Skin of body (tissue), 3 donors: ENCODE measurements at places on chromosomes 12 and 14. TPM values are rescaled to one million over a fixed set of nuclear protein-coding genes. Genes with fewer than 3 reads are reported as not detected.

GRCh38 chr14:24110060-24110459 lies 4.5 kb upstream of the DCAF11 start:
- DNase-seq: no peak

DNA sequence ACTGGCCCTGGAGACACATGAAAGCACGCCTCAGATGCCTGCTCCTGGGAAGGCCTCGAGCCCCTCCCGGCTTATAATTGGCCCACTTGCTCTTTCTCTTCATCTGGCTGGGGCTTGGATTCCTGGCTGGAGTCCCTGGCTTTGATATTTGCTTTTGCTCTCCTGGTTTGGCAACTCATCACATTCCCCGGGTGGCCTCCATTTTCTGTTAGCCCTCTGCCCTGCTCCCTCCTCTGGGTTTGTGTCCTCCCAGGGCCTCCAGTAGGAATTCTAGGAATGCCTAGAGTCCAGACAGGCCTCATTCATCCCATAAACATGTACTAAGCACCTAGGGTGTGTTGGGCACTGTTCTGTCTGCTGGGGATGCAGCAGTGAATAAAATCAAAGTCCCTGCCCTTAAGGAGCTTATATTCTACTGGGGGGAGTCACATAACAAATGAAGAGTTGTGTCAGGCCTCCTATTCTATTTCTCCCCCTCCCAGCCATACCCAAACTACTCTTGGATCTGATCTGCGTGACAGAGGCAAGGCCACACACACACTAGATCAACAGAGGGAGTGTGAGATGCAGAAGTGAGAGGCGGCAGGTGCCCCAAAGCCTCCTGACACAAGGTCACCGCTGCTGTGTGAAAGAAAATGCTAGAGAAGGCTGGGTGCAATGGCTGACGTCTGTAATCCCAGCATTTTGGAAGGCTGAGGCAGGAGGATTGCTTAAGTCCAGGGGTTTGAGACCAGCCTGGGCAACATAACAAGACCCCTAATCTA lies 21.3 kb upstream of the TSPAN9 start:
- no peak for DNase-seq

- no peak for DNase-seq
These were observed 367.4 kb downstream of the MED13L start for GRCh38 chr12:115910057-115910456.

DNA sequence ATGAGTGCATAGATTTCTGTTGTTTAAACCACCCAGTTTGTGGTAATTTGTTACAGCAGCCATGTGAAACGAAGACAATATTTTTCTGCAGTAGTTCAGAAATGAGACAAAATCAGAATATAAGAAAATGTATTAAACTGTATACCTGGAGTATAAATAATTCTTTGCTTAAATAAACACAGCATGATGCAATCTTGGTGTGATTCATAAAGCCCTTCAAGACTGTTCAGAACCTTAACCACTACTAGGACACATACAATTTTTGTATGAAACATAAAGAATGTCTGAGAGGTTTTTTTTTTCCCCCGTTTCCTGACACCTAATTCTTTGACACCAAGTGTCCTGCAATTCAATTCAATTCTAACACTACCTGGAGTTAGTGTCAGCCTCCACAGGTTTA lies 10.5 kb downstream of the C12orf75 start:
- DNase-seq: no peak

- no peak for DNase-seq
These were observed 42.1 kb upstream of the RNASE3 start for GRCh38 chr14:20848955-20849570.

- no peak for DNase-seq
These were observed 70.9 kb downstream of the FERMT2 start for GRCh38 chr14:52879958-52880357.

DNA sequence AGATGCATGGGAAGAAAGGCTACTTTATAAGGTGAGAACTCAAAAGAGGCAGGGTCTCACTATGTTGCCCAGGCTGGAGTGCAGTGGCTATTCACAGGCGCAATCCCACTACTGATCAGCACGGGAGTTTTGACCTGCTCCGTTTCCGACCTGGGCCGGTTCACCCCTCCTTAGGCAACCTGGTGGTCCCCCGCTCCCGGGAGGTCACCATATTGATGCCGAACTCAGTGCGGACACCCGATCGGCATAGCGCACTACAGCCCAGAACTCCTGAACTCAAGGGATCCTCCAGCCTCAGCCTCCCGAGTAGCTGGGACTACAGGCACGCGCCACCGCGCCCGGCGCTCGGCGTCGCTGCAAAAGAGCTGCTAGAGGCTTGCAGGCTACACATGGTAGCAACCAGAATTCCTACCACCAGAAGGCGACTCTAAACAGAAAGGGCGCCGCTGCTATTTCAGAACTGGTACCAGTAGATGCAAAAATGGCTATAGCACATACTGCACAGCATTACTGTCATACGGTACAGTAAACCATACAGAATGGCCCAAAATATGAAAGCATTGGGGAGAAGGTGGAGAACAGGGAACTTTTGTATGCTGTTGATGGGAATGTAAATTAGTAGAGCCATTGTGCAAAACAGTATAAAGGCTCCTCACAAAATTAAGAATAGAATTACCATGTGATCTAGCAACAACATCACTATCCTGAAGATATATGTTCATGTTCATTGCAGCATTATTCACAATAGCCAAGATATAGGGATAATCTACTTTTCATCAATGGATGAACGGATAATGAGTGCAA lies 1.2 kb upstream of the NEMF start:
- DNase-seq: peak; percentile 45

DNA sequence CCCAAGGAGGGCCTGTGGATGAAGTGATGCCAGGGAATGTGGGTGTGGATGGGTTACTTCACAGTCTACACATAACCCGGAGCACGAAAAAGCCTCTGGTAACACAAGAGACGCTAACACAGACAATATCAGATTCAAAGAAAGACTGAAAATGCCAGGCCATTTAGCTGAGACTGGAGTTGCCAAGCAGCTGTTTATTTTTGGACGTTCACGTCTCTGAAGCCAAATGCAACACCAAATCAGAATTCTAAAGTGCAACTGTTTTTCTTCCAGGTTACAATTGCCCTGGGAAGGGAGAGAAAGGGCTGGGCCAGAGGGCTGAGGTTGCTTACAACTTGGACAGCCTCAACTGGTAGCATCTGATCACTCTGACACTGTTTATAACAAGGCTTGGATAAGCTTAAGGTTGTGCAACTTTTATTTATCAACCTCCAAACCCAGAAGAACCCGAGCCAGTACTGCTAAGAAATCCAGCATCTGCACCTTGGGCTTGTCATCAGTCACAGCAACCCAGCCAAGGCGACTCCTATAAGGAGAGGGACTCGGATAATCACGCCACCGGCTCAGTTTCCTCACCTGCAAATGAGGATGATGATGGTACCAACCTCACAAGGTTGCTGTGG lies 24.8 kb downstream of the NUAK1 start:
- peak; percentile 26 for DNase-seq

DNA sequence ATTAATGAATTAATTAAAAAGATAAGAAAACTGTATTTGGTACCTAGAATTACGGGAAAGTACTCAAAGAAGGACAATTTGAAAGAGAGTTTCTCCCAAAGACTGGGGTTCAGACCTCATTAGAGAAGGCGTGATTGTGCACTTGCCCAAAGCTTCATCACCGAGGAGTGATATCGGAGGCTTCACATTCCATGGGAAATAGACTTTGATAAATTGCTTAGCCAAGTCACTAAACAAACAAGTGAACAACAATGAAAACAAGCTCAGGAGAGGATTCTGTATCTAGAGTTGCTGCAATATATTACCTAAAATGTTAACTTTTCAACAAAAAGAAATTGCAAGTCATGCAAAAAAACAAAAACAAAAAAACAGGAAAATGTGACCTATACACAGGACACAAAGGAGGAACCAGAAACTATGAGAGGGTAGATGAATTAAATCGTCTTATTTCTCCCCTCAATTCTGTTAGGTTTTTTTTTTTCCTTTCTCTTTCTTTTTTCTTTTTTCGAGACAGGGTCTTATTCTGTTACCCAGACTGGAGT lies 3.4 kb downstream of the SPATA7 start:
- no peak for DNase-seq

DNA sequence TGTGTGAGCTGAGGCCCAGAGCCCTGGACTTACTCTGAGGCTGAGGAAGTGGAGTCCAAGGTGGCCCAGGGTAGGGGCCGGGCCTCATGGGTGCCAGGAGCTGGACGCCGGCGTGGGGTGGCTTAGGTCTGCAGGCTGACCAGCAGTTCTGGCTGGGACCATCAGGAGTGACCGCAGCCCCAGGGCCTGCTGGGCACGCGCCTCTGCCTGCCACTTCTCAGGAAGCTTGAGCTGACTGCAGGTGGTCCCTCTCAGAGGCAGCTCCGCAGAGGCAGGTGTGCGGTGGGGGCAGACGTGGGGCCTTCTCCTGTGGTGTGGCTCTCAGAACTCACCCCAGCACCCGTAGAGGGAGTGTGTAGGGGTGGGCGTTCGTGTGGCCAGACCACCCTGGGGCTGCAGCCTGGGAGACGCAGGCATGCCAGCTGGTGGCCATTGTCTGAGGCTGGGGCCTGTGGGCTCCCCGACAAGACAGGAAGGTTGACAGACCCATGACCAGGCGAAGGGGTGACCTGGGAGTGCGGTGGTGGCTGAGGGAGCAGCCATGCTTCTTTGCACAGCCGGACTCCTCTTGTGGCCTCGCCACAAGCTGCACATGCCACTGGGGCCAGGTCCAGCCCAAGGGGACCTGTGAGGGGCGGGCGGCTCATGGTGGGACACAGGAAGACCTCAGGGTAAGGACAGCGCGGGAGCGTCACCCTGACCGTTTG lies 40.0 kb upstream of the TEX22 start:
- no peak for DNase-seq

GRCh38 chr12:31897781-31898503 lies 61.3 kb upstream of the RESF1 start:
- no peak for DNase-seq

The OVCH1 gene
- total RNA-seq: 0.30 TPM

The NRIP2 gene
- 0.79 TPM for total RNA-seq

The PRH2 gene
- not detected for total RNA-seq
